Activated CD8-positive, alpha-beta T cell treated with anti-CD3 and anti-CD28 coated beads, Interleukin-2, amount 10 ng/mL, durations not matched to agents 7 days and 5 days (primary cell): ENCODE measurements at places on chromosomes 11 and 22.

GRCh38 chr11:11464555-11464954 lies 111.5 kb upstream of the CSNK2A3 start:
- no peak for DNase-seq

DNA sequence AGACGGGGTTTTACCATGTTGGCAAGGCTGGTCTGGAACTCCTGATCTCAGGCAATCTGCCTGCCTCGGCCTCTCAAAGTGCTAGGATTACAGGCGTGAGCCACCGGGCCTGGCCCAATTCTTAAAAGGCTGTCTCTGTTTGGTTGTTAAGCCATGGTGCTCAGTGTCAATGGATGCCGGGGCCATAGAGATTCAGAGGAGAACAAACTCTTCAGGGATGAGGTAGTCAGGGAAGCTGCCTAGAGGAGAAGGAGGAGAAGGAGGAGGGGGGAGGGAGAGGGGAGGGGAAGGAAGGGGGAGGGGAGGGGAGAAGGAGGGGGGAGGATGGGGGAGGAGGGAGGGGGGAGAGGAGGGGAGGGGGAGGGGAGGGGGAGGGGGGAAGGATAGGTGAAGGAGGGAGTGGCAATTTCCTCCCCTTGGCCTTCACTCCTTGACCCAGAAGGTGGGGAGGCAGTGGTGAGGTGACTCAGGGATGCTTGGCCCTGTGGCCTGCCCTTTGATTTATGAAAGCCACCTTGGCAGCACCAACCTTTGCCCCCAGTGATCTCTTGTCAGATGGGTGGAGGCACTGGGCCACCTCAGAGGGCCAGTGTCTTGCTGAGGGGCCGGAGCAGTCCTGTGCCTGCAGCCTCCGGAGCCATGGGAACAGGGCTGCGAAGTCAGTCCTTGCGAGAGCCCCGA lies at the start of gene C11orf86:
TSS of gene C11orf86 (plus strand) at position 581 of the 681 bp plus-strand sequence. CDS start at position 640, 59 bp downstream.
- no peak for DNase-seq

DNA sequence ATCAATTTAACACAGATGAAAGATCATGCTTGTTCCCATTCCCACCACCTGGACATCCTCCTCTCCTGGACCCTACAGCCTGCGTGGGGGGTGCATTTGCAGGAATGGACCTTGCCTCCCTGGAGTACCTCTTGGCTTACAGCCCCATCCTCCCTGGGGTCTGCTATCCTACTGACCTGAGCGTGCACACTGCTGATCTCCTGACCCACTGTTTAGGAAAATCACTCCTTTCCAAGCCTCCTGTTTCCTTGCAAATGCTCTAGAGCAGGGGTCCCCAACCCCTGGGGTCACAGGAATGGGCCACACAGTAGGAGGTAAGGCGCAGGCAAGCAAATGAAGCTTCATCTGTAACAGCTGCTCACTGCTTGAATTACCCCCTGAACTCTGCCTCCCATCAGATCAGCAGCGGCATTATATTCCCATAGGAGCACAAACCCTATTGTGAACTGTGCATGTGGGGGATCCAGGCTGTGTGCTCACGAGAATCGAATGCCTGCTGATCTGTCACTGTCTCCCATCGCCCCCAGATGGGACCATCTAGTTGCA lies 88.2 kb upstream of the SEPTIN5 start:
- DNase-seq = no peak

GRCh38 chr11:115700981-115701875 lies 197.0 kb upstream of the CADM1 start:
- no peak for DNase-seq

GRCh38 chr11:62881579-62882430 lies 1.1 kb downstream of the SLC3A2 start:
- peak; percentile 98 for DNase-seq

DNA sequence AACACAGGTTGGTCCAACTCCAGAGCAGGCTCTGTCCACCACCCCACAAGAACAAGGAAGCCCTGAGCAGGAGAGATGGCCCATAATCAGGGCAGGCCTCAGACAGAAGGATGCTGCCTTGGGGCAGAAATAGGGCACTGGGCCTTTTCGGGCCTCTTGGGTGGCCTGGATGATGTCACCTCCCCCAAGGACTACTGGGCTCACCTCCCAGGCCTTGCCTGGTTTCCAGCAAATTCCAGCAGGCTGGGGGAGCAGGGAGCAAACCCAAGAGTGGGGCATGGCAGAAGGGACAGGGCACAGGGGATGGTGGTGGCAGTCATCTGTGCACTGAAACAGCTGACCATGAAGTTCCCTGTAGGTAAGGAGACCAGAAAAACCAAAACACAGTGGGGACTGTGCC lies 5.3 kb upstream of the NAA40 start:
- no peak for DNase-seq

DNA sequence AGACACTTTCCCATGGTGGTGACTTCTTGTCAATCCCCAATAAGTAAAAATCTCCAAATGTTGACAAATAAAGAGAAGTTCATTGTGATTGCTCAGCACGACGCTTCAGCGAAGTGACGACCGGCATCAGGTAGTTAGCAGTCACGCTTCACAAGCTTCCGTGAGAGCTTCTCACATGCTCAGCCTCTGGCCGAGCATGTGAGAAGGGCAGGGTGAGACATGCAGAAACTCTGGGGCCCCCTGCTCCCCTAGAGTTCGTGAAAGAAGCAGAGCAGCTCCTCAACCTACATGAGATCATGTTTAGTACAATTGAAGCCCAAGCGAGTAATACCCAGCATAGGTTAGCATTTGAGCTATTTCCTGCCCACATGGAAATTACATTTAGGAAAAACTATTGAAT lies 4.4 kb upstream of the C11orf16 start:
- DNase-seq = no peak

- DNase-seq = no peak
These were observed 3.3 kb downstream of the TCN2 start for GRCh38 chr22:30610299-30610698.

DNA sequence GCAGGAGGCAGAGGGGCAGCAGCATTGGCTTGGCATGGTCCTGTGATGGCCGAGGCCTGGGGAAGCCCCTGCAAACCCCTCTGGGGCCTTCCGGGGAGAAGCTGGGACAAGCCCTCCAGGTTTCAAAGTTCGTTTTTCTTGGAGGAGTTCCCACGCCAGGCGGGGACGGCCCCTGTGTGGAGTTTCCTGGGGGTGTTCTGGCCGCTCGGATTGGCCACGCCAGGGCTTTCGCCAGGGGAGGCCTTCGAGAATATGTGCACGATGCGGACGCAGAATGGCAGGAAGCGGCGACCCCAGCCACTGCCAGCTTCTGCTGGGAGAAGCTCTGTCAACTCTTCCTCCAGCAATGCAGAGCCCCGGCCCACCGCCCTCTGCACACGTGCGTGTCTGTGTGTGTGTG lies 102.3 kb upstream of the ASPHD2 start:
- no peak for DNase-seq

- DNase-seq = no peak
These were observed 76.4 kb downstream of the MPPED1 start for GRCh38 chr22:43488031-43488866.

GRCh38 chr22:31646186-31647019 lies 15.6 kb downstream of the PISD start:
- no peak for DNase-seq

- no peak for DNase-seq
These were observed 51.2 kb upstream of the ELF5 start for GRCh38 chr11:34564807-34565241.

DNA sequence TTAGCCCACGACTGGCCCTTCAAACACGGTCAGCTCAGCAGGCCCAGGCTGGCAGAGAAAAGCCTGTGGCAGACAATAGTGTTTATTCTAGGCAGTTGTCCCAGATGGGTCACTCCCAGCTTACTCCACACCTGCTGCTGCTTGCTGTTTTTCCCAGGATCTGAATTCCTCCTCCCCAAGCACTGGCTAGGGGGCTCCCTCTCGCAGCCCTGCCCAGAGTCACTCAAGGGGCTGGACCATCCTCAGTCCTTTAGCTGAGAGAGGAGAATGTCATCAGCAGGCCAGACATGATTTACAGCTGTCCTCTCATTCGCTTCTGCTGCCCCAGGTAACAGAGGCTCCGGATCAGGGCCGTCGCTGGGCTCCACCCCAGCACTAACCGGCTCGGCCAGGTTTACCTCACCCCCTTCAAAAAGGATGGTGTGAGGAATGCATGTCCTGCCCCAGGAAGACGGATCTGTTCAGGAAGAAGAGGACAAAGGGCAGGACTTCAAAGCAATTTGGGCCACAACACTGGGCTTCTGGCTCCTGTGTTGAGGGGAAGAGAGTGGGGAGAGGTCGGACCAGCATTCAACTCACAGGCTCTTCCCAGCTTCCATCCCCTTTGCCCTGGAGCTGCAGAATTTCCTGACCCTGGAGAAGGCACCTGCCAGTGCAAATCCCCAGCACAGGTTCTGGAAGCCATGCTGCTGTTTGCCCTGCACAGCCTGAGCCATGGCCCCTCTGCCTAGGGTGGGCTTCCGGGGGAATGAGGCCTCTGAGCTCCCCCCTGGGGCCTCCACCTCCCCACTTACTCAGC lies 59.7 kb upstream of the BARX2 start:
- no peak for DNase-seq

DNA sequence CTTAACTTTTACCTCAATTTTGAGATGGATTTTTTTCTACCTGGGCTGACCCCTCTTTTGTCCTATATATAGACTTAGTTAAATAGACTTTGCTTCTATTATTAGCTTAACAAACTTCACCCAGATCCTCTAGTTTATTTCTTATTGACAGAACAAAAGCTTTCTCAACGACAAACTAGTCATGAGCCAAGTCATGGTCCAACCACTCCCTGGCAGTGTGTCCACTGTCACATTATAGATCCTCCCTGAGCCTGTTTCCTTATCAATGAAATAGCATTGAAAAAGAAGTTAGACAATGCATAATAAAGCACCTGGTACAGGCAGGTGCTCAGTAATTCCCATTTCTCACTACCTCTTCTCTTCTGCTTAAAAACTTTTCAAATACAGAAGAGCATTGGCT lies 155.1 kb downstream of the SPON1 start:
- DNase-seq = no peak

DNA sequence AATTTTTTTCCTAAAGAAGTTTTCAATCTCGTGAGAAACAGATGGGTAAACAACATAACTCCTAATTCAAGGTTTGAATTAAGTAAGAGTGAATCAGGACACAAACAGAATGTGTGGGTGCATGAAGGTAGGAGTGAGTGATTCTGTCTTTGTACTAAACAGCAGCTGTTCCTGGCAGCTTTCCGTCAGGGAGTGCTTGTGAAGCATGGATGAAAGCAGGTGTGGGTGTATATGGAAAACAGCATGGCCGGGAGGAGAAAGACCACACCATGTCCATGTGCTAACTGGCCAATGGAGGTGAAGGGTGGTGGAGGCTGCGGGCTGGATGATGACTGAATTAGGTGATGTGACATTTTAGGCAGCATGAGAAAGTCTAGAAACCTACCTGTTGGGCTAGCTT lies 49.6 kb downstream of the BARX2 start:
- no peak for DNase-seq

GRCh38 chr11:135075740-135076139 lies 663.7 kb upstream of the B3GAT1 start:
- peak; percentile 73 for DNase-seq

DNA sequence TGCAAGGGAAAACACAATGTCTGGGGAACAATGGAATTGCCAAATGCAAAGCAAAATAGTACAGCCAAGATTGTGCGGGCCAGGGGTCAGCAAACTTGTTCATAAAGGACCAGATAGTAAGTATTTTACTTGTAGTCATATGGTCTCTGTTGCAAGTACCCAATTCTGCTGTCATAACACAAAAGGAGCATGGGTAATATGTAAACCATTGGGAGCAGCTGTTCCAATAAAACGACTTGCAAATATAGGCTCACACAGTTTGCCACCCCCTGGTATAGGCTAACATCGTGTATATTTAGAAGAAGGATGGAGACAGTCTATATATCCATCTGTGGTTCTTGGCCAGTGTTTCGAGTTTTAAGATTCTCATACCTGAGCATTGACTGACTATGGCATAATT lies 15.6 kb downstream of the SDHAF2 start:
- no peak for DNase-seq

DNA sequence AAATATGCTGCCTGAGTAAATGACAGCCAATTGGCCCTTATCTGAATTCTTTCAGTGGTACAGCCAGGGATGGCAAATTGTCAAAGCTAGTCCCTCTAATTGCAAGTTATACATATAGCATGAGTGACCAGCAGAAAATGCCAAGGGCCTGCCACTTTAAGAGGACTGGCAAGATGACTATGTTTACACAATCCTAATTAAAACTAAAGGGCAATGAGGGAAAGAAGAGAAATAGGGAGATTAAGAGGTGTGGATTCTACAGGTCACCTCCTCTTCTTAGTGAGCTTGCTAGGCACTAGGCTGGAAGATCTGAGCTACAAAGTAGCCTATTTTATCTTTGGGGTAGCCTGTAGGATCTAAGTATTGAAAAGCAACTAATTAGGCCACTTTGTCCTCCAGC lies 13.5 kb downstream of the NUMA1 start:
- DNase-seq = no peak

DNA sequence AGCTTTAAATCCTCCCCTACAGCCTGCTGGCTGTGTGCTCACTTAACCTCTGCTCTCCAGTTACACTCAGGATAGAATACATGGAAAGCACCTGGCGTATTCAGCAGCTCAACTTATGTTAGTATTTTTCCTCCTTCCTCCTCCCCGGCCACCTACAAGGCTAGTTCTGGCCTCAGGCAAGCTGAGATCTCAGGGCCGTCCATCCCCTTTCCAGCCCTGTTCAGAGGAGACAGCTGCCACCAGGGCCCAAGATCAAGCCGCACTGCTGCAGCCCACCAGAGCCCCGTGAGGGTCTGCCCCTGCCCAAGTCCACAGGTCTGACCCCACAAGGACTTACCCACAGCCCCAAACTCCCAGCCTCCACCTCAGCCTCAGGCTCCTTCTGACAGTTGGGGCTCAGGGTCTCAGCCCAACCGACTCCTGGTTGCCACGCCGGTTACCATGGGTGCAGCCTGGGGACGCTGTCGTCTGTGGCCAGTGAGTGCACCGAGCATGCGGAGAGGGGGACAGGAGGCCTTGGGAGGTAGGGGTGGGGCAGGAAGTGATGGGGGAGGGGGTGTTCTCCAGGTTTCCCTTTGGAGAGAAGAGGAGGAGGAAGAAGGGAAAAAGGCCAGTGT lies at the start of gene C11orf16:
TSS of gene C11orf16 (minus strand) at position 384 of the 617 bp plus-strand sequence. CDS start 639 bp downstream, outside the sequence.
- DNase-seq = no peak

DNA sequence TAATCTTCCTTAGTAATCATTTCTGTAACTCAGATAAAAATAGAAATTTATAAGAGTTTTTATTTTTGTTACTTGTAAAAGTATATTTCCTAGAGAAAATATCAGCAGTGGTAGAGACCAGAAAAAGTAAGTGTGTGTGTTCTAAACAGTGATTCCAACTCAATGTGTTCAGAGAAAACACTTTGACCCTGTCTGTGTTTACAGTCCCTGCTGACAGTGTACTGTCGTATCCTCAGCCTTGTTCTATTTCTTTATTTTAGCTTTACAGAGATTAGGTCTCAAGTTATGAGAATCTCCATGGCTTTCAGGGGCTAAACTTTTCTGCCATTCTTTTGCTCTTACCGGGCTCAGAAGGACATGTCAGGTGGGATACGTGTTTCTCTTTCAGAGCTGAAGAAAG lies 10.2 kb downstream of the LYVE1 start:
- DNase-seq = no peak

GRCh38 chr22:31871480-31871879 lies 72.9 kb upstream of the YWHAH start:
- no peak for DNase-seq

- DNase-seq = no peak
These were observed 17.9 kb downstream of the TTC17 start for GRCh38 chr11:43376594-43376993.
